AG04450 (cell line): ENCODE measurements at places on chromosomes 4 and X. TPM values are rescaled to one million over a fixed set of nuclear protein-coding genes. Genes with fewer than 3 reads are reported as not detected.

The FGFBP1 gene
- polyA plus RNA-seq: not detected in 2 replicates

The MAOA gene
- 0.37 and 0.40 TPM in 2 replicates for polyA plus RNA-seq

The CCNA2 gene
- polyA plus RNA-seq: 13.1 and 18.6 TPM in 2 replicates

The PAGE5 gene
- not detected in 2 replicates for polyA plus RNA-seq

The CTAG1B gene
- polyA plus RNA-seq: not detected in 2 replicates

The CFP gene
- 0.02 and 0.05 TPM in 2 replicates for polyA plus RNA-seq

The ODAPH gene
- polyA plus RNA-seq: not detected in 2 replicates

The TEX13B gene
- polyA plus RNA-seq: not detected in 2 replicates

The LRAT gene
- polyA plus RNA-seq: not detected in 2 replicates

The RASSF6 gene
- 0.06 and 0.07 TPM in 2 replicates for polyA plus RNA-seq

The MAGEA8 gene
- not detected in 2 replicates for polyA plus RNA-seq

The UCHL1 gene
- polyA plus RNA-seq: 1,755 and 1,872 TPM in 2 replicates

The SLITRK4 gene
- not detected in 2 replicates for polyA plus RNA-seq

The GCNA gene
- 1.2 and 1.5 TPM in 2 replicates for polyA plus RNA-seq

The WDR19 gene
- polyA plus RNA-seq: 47.7 and 48.9 TPM in 2 replicates

The TRAM1L1 gene
- polyA plus RNA-seq: 3.7 and 5.2 TPM in 2 replicates

The SPP1 gene
- 0.29 and 0.69 TPM in 2 replicates for polyA plus RNA-seq

The TEC gene
- polyA plus RNA-seq: 0.17 and 0.21 TPM in 2 replicates

The GK gene
- 23.4 and 31.4 TPM in 2 replicates for polyA plus RNA-seq

The CLNK gene
- polyA plus RNA-seq: not detected in 2 replicates

The ZBTB49 gene
- polyA plus RNA-seq: 3.9 and 4.6 TPM in 2 replicates

The SERPINA7 gene
- polyA plus RNA-seq: not detected in 2 replicates

The SPANXN4 gene
- not detected in 2 replicates for polyA plus RNA-seq

The NAP1L2 gene
- polyA plus RNA-seq: not detected in 2 replicates

The TMEM31 gene
- polyA plus RNA-seq: not detected in 2 replicates

The FATE1 gene
- polyA plus RNA-seq: not detected in 2 replicates

The TEX13D gene
- not detected in 2 replicates for polyA plus RNA-seq

The MAB21L2 gene
- polyA plus RNA-seq: 3.3 TPM in 2 replicates

The WDR17 gene
- 1.1 and 1.2 TPM in 2 replicates for polyA plus RNA-seq

The IGFBP7 gene
- polyA plus RNA-seq: 610 and 655 TPM in 2 replicates

The RBM10 gene
- polyA plus RNA-seq: 19.6 and 23.1 TPM in 2 replicates

The PAGE1 gene
- polyA plus RNA-seq: not detected in 2 replicates

The VAMP7 gene
- 54.9 and 77.6 TPM in 2 replicates for polyA plus RNA-seq

The SEL1L3 gene
- 38.7 and 44.2 TPM in 2 replicates for polyA plus RNA-seq

The PRKG2 gene
- polyA plus RNA-seq: 0.74 and 1.6 TPM in 2 replicates

The PNMA6F gene
- not detected in 2 replicates for polyA plus RNA-seq

The FDCSP gene
- polyA plus RNA-seq: not detected in 2 replicates

The RTL5 gene
- 1.7 and 2.9 TPM in 2 replicates for polyA plus RNA-seq

The AMER1 gene
- polyA plus RNA-seq: 0.93 and 1.4 TPM in 2 replicates
